ENCODE measurements at places on chromosomes 16 and 17.

GRCh38 chr17:41667280-41668041 is 21.2 kb upstream of the EIF1 start:
- DNase-seq, result no peak

DNA sequence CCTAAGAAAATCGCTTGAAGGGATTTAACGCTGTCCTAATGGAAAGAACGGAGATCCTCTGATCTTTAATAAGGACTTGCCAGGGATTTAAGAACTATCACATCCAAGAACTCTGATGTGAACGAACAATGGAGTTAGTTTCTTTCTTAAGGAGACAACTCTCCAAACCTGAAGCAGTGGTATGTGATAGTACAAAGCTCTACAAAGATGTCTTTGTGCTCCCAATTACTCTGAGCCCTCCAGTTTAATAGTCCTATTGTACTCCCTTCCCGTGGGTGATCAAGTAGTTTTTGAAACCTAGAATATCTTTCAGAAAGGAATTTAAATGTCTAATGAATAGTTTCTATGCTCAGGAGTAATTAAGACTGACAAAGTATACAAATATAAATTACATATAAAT is 123.8 kb downstream of the FTO start:
- no peak for DNase-seq

GRCh38 chr17:40295488-40296436 is 8.1 kb downstream of the CDC6 start:
- DNase-seq, result no peak

DNA sequence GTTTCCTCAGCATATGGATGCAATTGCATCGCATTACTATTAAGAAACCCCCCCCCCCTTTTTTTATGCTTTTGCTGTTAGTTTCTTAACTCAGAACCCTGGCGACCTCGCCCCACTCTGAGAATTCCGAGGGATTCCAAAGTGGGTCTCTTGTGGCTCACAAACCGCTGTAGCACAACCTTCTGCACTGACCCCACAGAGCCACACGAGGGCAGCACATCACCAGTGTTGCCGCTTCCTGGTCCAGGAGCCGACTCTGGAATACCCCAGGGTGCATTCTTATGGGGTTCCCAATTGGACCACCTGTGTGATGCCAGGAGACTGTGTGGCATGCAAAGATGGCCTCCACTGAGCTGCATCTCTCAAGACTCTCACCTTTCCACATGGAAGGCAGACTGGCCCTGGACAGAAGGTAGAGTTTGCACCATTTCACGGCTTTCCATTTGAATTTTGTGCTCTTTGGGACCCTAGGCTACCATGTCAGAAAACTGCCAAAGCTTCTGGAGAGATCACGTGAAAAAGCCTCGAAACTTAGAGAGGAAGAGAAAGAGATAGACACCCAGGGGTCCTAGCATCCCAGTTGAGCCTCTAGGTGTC is 432.7 kb upstream of the ASIC2 start:
- DNase-seq, result no peak

GRCh38 chr16:57133886-57134285 is 41.5 kb downstream of the CPNE2 start:
- DNase-seq, result no peak

DNA sequence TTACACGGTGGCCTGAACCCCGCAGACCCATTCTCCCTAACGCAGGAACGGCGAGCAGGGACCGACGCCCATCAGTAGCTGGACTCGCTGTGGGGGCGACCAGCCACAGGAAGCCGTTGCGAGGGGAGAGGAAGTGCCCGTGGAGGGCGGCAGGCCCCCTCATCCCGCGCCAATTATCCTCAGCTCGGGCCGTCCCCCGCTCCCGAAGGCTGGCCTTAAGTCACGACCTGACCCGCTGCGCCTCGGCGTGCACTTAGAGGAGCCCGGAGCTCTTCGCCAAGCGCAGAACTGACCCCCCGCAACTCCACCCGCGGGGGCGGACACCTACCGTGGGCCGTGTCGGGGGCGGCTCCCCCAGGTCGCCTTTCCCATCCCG is 401 bp downstream of the ARL16 start:
- DNase-seq, result no peak

DNA sequence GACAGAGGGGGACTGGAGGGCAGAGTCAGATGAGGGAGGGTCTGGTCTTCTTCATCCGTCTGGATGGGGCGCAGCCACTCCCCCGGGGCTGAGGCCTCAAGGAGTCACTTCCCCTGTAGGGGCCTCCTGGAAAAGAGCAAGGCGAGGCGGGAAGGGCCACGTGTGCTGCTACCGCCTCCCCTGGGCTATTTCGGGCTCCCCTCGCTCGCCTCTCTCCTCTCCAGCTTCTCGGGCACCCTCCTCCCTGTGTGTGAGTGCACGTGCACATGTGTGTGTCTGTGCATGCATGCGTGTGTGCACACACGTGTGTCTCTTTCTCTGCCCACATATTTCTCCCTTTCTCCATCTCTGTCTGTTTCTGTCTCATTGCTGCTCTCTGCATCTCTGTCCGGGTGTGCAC is 10.1 kb downstream of the GSG1L start:
- no peak for DNase-seq

DNA sequence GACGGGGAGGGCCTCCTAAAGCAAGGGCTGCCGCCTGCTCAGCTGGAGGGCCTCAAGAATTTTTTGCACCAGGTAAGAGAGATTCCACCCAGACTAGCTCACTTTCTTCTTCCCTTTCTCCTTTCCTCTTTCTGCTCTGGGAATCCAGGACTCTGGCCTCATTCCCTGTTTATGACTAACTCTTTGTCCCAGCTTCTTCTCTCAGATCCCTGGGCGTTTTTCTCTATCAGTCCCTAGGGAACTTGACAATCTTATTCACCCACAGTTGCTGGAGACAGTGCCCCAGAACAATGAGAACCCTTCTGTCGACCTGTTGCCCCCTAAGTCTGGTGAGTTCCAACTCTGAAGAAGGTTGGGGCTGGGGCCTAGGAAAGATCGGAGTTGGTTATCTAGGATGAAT is 15.6 kb downstream of the CNTROB start:
- DNase-seq, result no peak

- DNase-seq, result no peak
Measured at GRCh38 chr17:40471846-40472732, 28.8 kb downstream of the IGFBP4 start.

DNA sequence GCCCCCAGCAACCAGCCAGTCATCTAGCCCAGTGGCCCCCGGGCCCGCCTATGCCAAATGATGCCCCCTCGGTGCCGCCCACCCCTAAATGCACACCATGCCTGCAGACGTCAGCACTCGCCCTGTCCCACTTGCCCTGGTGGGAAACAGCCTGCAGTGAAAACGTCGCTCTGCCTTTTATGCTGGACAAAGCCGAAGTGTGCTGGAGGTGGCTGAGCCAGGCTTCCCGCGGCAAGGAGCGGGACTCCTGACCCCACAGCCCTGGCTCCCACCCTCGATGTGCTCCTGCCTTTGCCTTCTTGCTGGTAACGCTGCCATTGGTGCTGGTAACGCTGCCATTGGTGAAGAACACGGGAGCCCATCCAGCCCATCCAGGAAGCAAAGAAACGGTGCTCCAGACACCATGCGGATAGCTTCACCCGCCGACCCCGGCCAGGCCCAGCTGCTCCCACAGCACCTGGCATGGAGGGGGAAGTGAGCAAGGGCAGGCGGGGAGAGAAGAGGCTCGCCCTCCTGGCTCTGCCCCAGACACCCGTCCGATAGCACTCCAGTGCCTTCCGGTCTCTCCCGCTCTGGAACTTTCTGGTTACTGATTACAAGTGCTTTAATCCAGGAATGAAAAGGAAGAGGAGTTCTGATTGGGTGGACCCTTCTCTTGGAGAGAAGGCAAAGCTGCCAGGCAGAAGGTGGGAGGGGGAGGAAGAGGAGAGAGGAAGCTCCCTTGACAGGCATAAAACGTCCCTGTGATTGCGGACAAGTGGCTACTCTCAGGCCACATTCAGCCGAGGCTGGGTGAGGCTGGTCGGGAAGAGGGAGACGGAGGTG is 4.0 kb upstream of the BAIAP2 start:
- DNase-seq, result no peak

GRCh38 chr17:422196-422930 is 69.8 kb upstream of the RPH3AL start:
- no peak for DNase-seq

- DNase-seq, result no peak
Measured at GRCh38 chr16:53142823-53143568, 88.2 kb downstream of the CHD9 start.

DNA sequence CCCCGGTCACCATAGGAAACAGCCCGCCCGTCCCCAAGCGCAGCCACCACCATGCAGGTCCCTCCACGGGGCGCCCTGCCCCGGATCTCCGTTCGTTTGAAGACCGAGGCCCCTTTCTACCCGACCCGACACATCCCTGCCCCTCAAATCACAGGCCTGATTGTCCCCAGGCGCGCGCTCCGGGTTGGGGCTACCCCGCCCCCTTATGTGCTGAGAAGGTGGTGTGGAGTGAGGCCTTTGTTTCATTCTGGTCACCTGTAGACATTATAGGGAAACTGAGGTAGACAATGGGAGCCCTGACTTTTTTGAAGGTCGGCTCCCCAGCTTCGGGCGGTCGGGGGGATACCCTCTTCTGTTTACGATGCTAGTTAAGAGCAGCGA is 763 bp upstream of the ACTG1 start:
- DNase-seq, result peak; percentile 67

DNA sequence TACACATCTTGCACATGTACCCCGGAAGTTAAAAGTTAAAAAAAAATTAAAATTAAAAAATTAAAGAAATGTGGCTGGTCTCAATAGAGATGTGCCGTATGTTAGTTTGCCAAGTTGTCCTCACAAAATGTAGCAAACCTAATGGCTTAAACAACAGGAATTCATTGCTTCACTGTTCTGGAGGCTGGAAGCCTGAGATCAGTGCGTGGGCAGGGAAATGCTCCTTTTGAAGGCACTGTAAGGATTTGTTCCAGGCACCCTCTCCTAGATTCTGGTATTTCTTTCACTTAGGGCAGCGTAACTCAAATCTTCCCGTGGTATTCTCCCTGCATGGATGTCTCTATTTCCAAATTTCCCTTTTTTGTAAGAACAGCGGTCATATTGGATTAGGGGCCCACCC is 32.7 kb upstream of the MON1B start:
- DNase-seq, result no peak

- DNase-seq, result no peak
Measured at GRCh38 chr16:65665586-65665985, 543.7 kb upstream of the CDH11 start.

GRCh38 chr16:76946879-76947278 is 244.1 kb upstream of the MON1B start:
- no peak for DNase-seq

DNA sequence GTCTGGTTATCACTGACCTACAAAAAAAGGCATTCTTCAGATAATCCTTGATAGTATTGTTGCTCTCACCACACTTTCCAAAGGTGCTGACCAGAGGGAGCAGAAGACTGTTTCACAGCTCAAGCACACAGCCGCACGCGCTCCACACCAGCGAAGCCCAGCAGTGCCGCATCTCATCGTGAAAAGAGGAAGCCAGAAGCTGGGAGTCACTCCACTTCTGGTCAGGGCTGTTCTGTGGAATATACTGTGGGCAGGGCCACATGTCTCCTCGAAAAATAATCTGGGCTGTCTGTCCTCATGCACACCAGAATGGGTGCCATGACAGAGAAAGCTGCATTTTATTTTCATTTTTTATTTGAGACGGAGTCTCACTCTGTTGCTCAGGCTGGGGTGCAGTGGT is 7.3 kb upstream of the PRSS36 start:
- DNase-seq, result no peak

- no peak for DNase-seq
Measured at GRCh38 chr16:81310045-81310644, 4.6 kb upstream of the GAN start.

DNA sequence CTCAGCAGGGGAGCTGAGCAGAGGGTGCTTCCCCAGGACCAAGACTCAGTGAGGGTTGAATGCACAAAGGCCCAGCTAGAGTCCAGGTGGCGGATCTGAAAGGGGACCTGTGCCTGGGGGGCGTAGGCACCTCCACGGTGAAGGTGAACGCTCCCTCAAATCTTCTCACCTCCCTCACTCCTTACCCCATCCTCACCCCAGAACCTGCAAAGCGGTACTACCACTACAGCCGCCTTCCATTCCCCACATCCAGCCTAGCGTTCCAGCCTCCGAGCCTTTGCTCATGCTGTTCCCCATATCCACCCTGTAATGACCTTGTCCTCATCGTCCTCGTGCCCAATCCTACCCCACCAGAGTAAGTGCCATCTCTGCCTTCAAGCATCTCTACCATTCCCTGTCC is 30.6 kb downstream of the TRPV3 start:
- DNase-seq, result no peak

DNA sequence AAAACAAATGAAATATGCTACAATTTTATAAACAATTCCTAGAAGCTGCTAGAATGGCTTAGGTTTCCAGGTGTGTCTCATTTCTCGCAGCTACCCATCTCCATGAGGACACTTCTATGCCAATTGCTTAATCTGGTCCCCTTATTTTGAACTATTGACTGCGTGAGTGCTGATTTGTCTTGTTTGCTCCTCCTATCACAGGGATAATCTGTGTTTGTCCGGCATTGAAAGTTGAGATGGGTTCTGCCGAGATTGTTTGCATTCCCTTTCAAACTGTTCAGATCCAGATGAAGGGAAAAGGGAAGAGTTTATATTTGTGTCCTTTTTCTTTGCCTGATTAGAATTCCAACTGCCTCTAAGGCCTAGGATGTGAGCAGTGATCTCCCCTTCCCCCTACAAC is 21.7 kb upstream of the COX10 start:
- DNase-seq, result no peak

- DNase-seq, result no peak
Measured at GRCh38 chr16:86297391-86297790, 212.9 kb upstream of the FOXF1 start.

DNA sequence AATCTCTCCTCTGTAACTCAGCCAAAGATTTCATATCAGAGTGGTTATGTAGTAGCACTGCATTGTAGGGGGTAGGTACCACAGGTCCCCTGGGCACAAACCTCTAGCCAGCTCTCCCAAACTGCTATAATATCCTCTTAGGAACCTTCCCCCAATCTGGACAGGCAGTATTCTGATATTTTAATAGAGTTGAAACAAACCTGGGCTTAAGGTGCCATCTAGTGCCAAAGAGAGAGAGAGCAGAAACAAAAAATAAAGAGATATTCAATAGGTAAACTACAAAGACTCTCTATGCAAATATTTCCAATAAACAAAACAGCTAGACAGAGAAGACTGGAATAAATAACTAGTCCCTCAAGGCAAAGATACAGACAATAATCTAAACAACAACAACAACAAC is 1070.0 kb downstream of the CDH11 start:
- DNase-seq, result no peak

DNA sequence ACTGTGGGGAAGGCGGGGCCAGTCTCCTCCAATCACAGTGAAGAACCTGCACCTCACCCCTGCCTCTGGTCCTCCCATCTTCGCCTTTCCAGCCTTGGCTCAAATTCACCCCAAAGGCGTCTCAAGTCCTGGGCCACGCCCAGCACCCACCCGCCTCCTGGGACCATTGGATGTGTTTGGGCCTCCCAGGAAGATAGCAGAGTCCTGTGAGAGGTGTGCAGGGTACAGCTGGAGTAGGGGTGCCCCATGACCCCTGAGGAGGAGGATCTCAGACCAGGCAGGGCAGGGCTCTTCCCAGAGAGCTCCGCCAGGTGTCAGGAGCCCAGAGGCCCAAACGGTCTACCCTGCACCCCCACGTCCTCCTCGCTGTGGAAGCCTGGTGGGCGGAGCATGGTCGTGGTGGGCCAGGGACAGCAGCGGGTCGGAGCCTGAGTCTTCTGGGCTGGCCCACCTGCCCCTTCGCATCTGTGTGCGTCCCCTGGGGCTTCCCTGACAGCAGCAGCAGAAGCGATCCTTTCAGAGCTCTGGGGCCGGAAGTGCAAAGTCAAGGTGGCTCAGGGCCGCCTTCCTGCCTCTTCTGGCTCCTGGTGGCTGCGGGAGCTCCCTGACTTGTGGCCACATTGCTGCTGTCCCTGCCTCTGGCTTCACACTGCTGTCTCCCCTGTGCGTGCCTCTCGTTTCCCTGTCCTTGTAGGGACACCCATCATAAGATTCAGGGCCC is 34.9 kb upstream of the ZNF469 start:
- DNase-seq, result peak; percentile 25

Data from activated naive CD4-positive, alpha-beta T cell treated with anti-CD3 and anti-CD28 coated beads, Interleukin-2, amount 50 U/mL, for 16 hours (primary cell).